ENCODE measurements at places on chromosomes 6 and 20. TPM values are rescaled to one million over a fixed set of nuclear protein-coding genes. Genes with fewer than 3 reads are reported as not detected.
A peak's percentile ranks its signal among the peaks of the same experiment; 100 is the strongest.

The IFNGR1 gene
- 25.5 TPM for total RNA-seq

The PTPRT gene
- not detected for total RNA-seq

The MUC22 gene
- total RNA-seq, result not detected

The ENPP3 gene
- total RNA-seq, result 0.12 TPM

The NCOA6 gene
- total RNA-seq, result 10.1 TPM

The CTSZ gene
- total RNA-seq, result 259 TPM

The GABRR1 gene
- not detected for total RNA-seq

The EEF1E1 gene
- 69.7 TPM for total RNA-seq

The RIN2 gene
- total RNA-seq, result 40.8 TPM

The RIPOR2 gene
- total RNA-seq, result 0.06 TPM

The TP53TG5 gene
- not detected for total RNA-seq

The RAET1E gene
- 9.7 TPM for total RNA-seq

The TAGAP gene
- total RNA-seq, result not detected

The MCCD1 gene
- total RNA-seq, result not detected

The CPNE5 gene
- total RNA-seq, result 0.63 TPM

GRCh38 chr6:141103246-141103645 lies 1029.5 kb upstream of the GJE1 start:
- no peak for DNase-seq

DNA sequence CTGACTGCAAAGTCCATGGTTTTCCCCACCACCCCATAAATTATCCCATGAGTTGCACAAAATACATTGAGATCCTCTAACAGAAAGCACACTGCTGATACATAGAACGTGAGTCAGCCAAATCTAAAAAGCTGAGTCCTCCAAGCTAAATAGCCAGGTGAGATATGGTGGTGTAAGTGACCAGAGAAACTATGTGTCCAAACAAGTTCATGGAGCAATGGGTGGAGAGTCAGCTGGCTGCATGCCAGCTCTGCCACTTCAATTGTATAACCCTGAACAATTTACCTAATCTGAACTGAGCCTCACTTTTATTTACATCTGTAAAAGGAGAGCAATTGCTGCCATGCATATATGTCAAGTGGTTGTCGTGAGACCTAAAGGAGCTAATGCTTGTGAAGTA lies 9.7 kb downstream of the SNAP25 start:
- no peak for DNase-seq

GRCh38 chr6:23003671-23004467 lies 434.5 kb downstream of the HDGFL1 start:
- no peak for DNase-seq

- DNase-seq, result no peak
Measured at GRCh38 chr6:40719671-40720374, 132.7 kb upstream of the LRFN2 start.

DNA sequence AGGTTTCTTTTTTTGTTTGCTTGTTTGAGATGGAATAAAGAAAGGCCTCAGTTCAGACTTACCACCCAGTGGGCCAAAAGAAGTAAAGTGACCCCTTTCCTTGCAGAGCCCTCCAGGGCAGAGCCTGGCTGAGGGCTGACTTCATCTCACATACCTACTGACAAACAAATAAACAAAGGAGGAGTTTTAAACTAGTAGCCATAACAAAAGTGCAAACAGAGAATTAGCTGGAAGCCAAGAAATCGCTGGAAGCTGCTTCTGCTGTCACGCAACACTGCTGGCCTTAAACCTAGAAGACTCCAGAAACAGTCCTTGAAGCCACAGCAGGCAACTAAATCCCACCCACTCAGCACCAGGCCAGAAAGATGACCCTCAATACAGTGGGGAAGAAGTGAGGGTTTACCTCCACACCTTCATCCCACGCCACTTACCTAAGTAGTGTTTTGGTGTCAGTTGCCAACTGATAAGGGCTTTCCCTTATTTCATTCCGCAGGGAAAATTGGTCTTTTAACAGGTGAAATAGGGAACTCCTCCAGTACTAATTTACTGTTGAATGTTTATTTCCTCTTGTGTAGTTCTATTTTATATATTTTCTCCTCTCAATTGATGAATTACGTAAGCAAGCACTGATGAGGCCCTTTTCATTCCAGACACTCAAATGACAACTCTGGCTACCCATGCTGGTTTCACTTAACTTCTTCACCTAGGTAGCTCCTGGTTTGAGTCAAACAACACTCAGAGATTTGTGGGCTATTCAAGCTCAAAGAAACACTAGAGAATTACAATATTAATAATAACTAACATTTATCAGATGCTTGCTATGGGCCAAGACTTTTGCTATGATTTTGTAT lies 46.2 kb downstream of the EDN1 start:
- no peak for DNase-seq

- no peak for DNase-seq
Measured at GRCh38 chr6:111610548-111611172, 5.0 kb upstream of the TRAF3IP2 start.

DNA sequence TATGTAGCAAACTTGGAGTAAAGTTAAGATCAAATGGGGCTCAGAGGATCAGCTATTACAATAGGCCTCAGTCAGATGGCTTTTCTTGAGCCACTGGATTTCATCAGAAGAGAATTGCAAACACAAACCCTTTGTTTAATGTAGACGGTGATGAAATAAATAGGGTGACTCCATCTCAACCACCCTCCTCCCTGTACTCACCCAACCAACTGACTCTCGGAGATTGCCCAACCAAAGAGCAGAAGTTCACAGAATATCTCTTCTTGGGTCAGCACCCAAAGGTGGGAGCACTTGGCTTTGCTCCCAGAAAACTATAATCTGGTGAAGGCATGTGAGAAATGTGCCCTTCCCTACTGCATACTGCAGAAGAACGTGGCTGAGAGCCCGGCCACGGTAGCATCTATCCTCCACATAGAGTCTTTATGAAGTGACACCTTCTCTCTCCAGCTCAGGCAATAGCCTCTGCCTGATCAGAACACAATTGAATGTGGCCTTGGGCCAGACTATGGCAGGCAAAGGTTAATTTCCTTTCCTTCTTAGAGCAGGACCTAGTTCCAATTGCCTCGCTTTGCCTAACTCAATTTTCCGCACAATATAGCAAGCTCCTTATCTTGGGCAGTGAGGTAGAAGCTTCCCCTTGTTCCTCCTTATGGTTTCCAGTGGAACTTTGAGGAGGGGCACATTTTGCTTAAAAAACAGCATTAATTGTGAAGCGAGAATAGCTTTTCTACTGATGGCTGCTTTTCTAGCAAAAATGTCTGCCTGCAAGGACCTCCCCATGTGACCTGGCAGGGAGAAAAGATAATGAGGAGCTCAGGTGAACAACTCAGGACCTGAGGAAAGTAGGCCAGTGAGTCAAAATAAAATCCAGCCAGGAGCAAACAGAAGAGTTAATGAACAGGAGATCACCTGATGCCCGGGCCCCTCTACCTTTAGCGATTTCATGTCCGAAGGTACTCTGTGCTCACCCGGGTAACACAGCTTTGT lies 79.4 kb downstream of the GFOD1 start:
- DNase-seq, result peak; percentile 26

- no peak for DNase-seq
Measured at GRCh38 chr20:62123450-62124118, 1.3 kb downstream of the LSM14B start.

GRCh38 chr6:30066577-30067459 lies at the start of gene PPP1R11:
PPP1R11 (plus strand) TSS chr6:30067198; CDS start chr6:30067411, 213 bp downstream.
- peak; percentile 98 for DNase-seq

GRCh38 chr6:33950472-33950881 lies 146.7 kb upstream of the MLN start:
- no peak for DNase-seq

- peak; percentile 56 for DNase-seq
Measured at GRCh38 chr6:46781478-46782378, 11.5 kb upstream of the MEP1A start.

DNA sequence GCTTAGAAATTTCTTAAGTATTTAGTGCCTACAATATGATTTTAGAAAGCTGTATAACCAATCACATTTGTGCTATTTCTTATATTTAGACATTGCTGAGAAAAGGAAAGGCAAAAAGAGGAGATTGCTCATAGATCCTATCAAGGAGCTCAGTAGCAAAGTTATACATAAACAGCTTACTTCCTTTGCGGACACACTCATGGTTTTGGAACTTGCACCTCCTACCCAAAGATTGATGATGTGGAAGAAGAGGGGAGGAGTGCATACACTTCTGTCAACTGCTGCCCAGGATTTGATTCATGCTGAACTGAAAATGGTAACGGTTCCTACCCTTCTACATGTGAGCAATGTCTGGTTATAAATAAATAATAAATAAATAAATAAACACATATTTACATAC lies 16.7 kb downstream of the RAD21L1 start:
- no peak for DNase-seq

GRCh38 chr6:126628125-126628524 lies 288.2 kb downstream of the CENPW start:
- DNase-seq, result no peak

DNA sequence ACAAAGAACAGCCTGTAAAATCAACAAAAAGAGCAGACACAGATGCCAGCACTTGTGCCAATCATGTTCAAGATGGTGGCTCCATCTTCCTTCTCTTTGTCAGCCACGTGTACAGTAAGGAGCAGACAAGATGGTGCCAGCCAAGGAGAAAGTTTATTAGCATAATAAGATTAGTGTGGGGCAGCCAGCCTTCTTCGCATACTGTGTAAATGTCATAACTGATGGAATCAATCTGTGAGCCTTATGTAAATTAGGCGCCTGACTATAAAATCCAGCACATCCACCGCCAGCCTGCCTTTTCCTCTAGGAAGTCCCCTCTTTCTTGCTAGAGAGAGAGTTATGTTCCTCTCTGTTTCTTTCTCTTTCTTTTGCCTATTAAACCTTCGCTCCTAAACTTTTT lies 99.7 kb upstream of the RALGAPA2 start:
- DNase-seq, result no peak

GRCh38 chr20:24027229-24027628 lies 38.6 kb upstream of the GGTLC1 start:
- no peak for DNase-seq

DNA sequence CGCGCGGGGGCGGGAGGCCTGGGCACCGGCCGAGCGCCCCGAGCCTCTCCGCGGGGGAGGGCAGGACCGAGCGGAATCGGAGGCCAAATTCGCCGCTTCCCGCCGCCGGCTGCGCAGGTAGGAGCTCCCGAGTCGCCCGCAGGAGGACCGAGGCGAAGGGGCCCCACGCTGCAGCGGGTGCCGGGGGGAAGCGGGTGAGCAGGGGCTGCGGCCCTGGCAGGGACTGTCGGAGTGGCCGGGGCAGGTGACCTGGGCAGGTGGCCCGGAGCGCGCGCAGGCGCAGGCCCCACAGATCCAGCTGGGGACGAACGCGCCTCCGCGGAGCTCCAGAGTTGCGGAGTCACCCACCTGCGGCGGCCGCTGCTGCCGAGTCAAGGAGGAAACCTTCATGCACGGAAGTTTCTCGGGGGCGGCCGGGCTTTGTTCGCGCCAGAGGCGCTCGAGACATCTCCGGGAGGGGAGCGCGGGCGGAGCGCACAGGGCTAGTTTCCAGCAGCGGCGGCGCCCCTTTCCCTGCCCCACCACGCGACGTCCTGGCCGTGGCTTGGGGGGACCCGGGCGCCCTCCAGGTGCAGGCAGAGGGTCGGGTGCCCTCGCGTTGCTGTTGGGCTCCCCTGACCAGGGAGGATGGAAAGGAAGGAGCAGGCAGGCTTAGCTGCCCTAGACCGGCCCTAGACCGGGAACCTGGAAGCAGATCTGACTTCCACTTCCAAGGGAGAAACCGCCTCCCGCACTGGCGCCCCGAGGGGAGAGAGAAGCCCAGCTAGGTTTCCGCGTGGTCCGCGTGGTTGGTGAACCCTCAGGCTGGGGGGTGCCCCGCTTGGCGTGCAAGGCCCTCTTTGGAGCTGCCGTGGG lies 590 bp downstream of the SLCO4A1 start:
- DNase-seq, result no peak

DNA sequence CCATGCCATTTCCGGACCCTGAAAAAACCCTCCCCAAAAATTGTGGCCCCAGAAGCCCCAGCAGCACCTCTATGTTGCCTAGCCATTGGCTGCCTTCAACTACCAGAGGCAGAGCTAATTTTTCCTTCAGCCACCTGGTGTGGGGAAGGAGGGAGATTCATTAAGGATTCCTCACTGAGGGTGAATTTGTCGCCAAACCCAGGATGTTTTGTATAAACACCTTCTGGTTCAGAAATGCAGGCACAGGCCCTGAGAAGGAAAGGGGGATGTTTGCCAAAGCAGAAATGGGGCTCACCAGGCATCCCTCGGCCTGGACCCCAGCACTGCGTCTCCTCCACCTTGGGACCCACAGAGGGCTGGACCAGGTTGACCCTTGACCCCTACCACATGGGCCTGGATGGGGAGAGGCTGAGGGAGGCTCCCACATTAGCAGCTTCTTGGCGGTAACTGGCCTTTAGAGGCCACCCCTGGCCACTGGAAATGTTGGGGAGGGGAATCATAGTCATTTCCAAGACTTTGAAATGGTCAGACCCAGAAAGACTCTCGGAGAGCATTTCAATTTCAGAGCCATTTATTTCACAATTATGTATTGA lies 1.8 kb upstream of the PDRG1 start:
- no peak for DNase-seq

DNA sequence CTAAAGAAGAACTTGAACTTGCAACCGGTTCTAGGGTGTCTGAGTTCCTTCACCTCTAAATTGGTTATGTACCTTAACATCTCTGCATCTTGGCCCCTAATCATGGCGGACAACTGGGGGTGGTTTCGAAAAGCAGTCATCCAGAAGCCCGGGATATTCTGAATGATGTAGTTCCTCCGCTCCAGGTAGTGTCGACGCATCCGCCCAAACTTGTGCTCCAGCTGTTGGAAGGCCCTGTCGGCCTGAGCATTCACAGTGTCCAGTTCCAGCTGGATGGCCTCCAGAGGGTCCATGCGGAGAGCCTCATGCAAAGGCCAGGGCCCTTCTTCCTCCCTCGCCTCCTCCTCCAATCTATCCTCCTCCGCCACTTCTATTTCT lies 887 bp downstream of the TSPYL1 start:
- DNase-seq, result no peak

- DNase-seq, result no peak
Measured at GRCh38 chr20:39429726-39430125, 467.6 kb downstream of the DHX35 start.

- no peak for DNase-seq
Measured at GRCh38 chr6:138410972-138411880, 7.2 kb downstream of the HEBP2 start.

GRCh38 chr6:28863604-28864325 lies 60.0 kb downstream of the TRIM27 start:
- DNase-seq, result peak; percentile 70

DNA sequence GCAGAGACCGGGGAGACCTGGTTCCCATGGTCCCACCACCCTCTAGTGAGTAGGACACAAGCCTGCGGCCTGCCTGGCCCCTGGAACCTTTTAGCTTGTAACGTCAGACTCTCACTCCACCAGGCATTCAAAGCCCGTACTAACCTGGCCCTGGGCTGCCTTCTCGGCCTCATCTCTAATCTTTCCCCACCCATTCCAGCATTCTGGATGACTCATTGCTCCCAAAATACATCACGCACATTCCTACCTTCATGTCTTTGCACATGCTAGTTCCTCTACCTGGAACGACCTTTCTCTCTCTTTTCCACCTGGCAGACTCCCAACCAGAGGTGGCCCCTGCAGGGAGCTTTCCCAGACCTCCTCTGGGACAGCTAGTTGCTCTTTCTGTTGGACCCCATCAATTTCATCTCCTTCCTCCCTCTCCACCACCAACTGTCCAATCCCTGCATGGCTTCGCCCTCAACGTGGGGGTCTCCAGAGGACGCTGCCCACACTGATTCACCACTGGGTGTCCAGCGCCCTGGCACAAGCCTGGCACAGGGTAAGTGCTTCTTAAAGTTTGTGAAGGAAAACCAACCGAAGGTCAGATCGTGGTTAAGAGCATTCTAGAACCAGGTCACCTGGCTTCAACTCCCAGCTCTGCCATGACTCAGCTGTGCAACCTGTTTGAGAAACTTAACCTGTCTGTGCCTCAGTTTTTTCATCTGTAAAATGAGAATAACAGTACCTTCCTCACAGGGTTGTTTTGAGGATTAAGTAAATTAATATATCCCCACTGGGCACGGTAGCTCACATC lies 35.2 kb downstream of the JPH2 start:
- DNase-seq, result no peak

Measured in NCI-H460 (cell line).